Astrocyte of the hippocampus (primary cell): ENCODE measurements at places on chromosomes 2 and 18.

- DNase-seq, result no peak
Observed at GRCh38 chr2:216671791-216672343, 23.5 kb downstream of the IGFBP5 start.

- DNase-seq, result peak; percentile 59
Observed at GRCh38 chr18:12637901-12638643, 19.8 kb downstream of the SPIRE1 start.

GRCh38 chr2:226758921-226759640 is 40.5 kb downstream of the IRS1 start:
- DNase-seq, result peak; percentile 75

DNA sequence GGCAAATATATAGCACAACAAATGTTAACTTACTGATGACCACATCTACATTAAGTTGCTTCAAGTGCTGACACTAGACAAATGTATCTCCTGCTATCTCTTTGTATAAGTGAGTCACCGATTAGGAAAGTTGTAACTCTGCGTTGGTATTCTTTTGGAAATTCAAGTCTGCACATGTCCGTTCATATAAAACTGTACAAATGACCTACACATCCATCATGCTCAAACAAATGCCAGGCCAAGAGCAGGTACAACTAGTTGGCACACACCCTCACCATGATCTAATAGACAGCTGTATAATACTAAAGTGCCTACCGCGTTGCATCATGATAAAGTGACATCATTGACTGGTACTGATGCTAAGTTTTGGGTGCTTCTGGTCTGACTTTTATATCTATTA is 141.1 kb downstream of the RBMS1 start:
- no peak for DNase-seq

GRCh38 chr2:60746318-60746717 is 9.8 kb upstream of the PAPOLG start:
- no peak for DNase-seq

GRCh38 chr18:59629894-59630293 is 67.3 kb downstream of the CCBE1 start:
- no peak for DNase-seq

DNA sequence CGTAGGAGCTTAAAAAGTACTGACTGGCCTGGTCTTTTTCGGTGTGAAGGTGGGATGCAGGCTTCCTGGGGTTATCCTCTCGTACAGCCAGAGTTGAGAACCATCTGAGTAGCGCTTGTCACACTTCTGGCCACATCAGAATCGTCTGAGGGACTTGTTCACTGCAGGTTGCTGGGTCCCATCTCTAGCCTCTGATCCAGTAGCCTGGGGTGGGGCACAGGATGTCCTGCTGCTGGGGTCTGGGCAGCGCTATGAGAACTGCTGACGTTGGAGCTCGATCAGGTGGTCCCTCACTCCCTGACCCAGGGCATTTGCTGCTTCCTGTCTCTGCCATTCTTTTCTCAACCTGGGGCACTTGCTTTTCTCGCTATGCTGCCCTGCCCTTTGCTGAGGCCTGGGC is 7.1 kb upstream of the IL1R2 start:
- DNase-seq, result no peak

DNA sequence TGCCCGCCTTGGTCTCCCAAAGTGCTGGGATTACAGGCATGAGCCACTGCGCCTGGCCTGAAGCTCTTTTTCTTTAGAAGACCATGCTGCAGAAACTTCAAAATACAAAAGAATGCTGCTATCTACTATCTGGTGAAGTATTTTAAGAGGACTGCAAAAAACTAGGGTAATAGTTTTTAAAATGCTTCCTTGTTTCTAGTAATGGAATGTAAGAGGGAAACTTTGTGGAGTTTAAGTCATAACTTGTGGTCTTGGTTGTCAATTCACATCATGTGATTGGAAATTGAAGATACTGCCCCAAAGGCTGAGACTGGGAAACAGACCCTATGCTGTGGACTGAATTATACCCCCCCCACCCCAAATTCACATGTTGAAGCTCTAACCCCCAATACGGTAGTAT is 68.3 kb downstream of the B3GNT2 start:
- DNase-seq, result no peak

DNA sequence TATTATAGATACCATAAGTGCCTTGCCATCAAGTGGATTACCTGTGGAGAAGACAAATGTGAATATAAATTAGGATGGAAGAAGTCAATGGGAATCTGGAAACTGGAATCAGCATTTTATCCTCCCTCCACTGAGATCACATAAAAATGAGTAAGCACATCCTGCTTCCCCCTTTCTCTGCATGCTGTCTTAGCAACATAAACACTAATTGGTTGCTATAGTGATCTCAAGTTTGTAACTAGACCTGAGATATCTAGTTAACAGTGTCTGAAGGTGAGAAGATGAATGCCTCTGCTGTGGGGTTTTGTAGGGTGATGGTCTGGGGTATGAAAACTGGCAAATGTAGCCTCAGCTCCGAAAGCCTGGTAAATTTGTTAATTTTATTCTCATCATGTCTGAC is 1357.5 kb upstream of the CELF4 start:
- no peak for DNase-seq

DNA sequence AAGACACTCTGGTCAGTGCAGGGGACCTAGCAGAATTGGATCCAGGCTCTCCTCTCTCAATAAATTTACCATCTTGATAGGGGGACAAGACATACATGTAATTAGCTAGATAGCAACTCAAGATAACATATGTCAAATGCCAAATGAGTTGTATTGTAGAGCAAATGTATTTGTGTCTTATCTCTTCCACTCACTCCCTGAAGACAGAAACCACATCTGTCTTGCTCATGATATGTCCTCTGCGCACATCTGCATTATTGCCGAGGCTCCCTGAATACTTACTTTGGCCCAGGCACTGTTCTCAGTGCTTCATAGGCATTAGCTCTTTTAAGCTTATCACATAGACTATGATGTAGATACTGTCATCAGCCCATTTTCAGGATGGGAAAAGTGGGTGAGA is 122.9 kb upstream of the GATA6 start:
- no peak for DNase-seq

GRCh38 chr18:13382366-13382953 is 163.9 kb downstream of the LDLRAD4 start:
- peak; percentile 68 for DNase-seq

DNA sequence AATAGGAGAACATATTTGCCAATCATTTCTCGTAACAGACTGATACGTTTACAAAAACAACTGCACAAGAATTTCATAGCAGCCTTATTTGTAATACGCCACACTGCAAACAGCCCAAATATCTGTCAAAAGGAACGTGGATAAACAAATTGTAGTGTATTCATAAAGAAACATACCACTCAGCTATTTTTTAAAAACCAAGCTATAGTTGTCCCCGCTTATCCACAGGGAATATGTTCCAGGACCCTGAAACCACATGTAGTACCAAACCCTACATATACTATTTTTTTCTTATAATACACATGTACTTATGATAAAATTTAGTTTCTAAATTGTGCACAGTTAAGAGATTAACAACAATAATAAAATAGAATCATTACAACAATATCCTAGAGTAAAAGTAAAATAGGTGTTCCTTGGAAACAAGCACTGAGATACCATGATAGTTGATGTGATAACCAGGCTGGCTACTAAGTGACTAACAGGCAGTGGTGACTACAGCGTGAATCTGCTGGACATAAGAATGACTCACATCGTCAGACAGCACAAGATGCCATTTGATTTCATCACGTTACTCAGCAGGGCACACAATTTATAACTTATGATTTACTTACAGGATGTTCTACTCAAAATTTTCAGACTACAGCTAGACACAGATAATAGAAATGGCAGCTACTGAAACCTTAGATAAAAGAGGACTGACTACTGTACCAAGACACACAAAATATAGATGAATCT is 367.4 kb downstream of the NCKAP5 start:
- DNase-seq, result peak; percentile 64

GRCh38 chr2:200320344-200320743 is 13.9 kb downstream of the SPATS2L start:
- DNase-seq, result no peak

DNA sequence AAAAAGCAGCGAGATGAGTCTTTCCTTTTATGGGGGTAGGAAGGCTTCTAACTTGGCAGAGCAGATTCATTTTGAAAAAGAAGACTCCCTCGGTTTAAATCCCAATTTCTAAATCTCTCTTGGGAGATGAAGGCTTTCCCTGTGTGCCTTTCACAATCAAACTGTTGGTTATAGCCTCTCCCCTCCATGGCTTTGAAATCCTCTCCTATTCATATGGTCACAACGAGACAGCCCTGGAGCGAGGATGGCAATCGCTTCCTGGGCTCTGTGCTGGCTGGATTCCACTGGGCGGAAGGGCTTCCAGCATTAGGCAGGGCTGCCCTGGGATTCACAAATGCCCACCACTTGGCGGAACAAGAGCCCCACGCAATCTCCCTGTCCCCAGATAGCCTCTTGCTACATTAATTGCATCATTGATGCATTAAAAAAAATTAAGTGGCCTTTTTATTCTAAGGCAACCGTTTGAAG is 1.6 kb downstream of the CAVIN2 start:
- DNase-seq, result no peak

DNA sequence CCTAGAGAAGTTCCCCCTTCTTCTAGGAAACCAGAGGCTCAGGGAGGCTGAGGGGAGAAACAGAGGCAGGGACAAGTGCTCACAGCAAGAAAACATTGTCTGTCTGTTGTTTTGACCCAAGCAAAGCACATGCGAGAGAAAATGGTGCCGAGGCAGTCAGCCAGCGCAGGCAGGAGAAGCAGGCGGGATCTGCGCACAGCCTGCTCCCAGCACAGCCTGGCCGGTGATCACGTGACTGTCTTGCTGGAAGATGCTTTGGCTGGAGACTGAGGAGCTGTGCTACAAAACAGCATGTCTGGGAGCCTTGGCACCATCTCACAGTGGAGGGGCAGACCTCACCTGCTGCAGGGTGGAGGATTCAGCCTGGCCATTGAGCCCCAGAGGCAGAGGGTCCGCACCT is 93.7 kb upstream of the MYCN start:
- DNase-seq, result no peak

DNA sequence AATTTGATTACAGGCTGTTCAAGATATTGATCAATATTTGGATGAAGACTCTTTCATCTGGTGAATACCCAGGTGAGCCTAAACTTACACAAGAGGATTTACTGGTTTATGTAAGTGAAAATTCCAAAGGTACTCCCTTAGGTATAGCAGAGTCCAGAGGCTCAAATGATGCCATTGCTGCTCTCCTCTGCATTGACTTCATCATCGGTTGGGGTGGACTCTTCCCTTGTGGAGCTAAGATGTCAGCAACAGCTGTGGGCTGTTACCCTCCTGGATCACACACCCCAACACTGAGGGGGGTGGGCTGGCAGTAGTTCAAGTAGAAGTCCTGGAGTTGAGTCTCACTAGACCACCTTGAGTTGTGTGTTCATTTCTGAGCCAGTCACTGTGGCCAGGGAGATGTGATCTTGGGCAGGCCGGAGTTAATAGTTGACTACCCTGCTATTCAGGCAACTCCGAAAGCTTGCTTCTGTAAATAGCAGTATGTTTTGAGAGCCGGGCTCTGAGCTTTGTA is 236.9 kb downstream of the PTPRM start:
- no peak for DNase-seq

GRCh38 chr2:238692562-238692961 is 155.3 kb upstream of the TWIST2 start:
- no peak for DNase-seq

DNA sequence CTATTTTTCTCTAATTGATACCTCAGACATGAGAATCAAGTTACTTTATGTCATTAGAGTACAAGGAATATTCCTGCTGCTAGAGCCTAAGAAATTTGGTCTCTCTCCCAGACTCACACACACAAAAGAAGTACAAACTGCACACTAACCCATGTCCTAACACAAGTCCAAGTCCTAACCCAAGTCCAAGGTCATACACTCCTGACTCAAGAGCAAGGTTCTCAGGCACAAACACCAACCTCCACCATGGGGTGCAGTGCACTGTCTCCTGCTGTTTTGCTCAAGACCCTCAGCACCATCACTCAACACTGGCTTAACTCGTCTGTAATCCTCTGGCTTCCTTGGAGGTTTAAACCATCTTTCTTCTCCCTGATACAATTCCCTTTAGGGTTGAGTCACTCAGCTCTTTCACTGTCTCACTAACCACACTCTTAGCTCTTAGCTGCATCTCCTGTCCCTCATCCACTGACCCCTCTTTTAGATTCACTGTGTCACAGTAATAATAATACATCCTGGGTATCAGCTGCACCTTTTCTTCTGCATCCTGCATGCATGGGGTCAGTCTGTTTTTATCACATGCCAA is 129.8 kb downstream of the BCL2L11 start:
- DNase-seq, result no peak

- peak; percentile 57 for DNase-seq
Observed at GRCh38 chr2:37590119-37590571, 81.3 kb downstream of the CDC42EP3 start.

DNA sequence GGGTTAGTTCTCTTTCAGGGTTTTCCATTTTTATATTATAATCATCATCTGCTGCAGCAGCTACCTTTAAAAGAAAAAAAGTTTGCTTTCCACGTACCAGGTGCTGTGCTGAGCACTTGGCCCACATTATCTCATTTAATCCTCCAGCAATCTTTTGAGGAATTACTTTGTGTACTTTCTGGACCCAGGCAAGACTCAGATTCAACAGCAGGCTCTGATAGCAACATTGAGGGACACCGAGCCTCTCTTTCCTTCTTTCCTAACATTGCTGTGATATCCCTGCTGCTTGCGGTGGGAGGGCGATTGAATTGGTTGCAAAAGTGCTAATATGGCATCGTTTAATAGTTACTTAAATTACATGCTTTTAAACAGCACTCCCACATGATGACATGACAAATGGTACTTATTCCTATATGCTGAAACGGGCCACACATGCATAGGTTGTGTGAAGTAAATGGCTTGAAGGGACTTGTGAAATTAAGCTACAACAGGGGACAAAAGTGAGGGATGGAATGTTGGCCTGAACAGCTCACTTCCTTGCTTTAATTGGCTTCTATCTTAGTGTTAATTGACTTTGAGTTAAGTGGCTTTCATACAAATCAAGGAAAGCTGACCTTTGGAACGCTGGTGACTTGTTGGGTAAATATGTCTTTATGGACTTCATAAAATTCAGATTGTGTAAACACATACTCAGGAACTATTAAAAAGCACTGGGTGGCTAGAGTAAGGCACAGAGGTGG is 21.2 kb downstream of the SPRED2 start:
- no peak for DNase-seq

GRCh38 chr2:21406911-21407310 is 283.1 kb downstream of the TDRD15 start:
- no peak for DNase-seq

- DNase-seq, result no peak
Observed at GRCh38 chr2:8701681-8702379, 20.0 kb downstream of the ID2 start.

GRCh38 chr2:33477473-33478468 is 1.3 kb downstream of the RASGRP3 start:
- DNase-seq, result peak; percentile 22

DNA sequence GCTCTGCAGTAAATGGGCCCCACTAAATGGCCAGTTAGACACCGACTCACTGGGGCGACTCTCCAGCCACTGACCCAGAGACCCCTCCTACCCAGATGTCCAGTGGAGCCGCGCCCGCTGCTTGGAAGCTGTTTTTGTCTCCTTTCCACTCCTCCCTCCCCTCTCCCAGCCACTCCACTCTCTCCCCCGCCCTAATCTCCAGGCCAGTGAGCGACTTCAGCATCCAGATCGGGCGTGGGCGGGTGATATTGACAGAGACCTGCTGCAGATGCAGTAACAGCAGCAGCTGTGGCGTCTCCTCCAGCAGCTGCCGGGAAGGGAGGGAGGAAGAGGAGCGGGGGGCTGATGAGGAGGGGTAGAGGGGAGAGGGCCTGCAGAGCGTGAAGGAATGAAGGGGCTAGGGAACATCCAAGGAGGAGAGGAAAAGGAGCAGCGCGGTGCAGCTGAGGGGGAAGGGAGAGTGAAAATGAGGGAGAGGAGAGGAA is at the start of gene SCN7A:
SCN7A (minus strand) TSS at position 110 of the 485 bp plus-strand sequence. CDS start 16,553 bp downstream, outside the sequence.
- DNase-seq, result peak; percentile 51
